ENCODE measurements at places on chromosomes 6 and 20.

GRCh38 chr6:5569491-5569890 is 308.2 kb downstream of the FARS2 start:
- no peak for DNase-seq

GRCh38 chr6:3261518-3261820 is 2.7 kb downstream of the PSMG4 start:
- DNase-seq: no peak

GRCh38 chr6:7100072-7100752 is 7.5 kb upstream of the RREB1 start:
- DNase-seq: no peak

DNA sequence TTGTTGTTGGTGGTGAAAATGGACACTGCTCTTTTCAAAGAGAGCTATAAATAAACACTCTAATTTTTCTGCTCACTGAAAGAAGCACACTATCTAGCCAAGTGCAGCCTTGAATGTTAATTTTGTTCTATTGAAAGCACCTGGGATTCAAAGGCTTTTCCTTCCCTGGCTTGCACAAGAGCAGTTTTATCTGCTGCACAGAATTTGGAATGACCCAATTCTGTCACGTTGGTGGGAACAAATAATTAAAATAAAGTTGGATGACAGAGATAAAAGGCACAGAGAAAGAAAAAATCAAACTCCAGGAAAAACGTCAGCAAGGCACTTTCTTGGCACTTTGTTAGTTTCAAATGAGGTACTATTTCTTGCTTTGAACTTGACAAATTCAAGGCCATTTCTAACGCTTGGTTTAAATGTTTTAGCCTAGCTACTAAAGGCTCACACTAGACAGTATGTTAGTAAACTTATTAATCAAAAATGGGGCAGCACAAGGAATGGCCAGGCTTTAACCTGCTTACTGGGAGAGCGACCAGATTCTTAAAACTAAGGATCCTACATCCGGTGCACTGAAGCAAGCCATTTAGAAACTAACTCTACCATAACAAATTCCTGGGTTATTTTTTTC is 145.5 kb upstream of the ARG1 start:
- no peak for DNase-seq

- no peak for DNase-seq
Observed at GRCh38 chr6:76422511-76423213, 350.2 kb upstream of the IMPG1 start.

DNA sequence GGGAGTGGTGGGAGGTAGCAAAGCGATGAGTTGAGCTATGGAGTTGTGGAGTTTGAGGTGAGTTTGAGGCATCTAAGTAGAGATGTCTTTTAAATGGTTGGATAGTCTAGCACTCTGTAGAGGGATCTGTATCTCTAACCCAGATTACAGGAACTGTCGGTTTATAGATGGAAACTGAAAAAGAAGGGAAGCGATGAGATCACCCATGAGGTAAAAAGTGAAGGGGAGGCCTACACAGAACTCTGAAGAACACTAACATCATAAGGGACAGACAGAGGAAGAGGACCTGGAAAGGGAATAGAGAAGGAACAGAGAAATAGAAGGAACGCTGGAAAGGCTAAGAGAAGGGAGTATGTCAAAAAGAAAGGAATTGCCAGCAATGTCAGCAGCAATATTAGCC is 2.5 kb downstream of the HINT3 start:
- no peak for DNase-seq
